SHP77 (cell line): ENCODE measurements at places on chromosomes 6 and 20.

DNA sequence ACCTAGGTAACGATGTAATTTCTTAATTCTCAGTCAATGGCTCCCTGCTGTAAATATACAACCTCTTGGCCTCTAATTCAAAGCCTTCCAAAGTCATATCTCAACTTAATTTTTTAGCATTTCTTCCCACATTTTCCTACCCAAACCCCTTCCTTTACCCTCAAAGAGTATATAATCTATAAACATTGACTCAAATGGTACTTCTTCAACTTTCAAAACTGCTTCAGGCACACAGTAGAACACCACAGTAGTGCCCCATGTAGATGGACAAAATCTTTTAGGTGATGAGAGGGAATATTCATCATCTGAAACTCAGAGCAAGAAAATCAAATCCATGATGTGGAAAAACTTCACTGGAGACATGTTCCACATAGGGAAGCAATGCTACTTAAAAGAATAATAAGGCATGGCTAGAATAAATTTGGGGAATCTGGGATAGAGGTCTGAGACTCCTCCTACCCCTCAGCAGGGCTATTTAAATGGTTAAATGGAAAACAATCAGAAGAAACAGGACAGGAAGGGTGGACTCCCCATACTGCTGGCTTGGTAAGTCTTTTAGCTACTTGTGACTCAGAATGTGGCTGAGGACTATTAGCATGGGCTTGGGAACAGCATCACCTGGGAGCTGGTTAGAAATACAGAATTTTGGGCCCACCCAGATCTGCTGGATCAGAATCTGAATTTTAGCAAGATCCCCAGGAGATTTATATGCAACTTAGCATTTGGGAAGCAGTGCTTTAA is 6.4 kb downstream of the SLC22A2 start:
- DNase-seq = no peak

GRCh38 chr6:90169374-90169773 is 127.3 kb downstream of the BACH2 start:
- no peak for DNase-seq

- no peak for DNase-seq
Observed at GRCh38 chr6:53768636-53769035, 26.2 kb upstream of the LRRC1 start.

DNA sequence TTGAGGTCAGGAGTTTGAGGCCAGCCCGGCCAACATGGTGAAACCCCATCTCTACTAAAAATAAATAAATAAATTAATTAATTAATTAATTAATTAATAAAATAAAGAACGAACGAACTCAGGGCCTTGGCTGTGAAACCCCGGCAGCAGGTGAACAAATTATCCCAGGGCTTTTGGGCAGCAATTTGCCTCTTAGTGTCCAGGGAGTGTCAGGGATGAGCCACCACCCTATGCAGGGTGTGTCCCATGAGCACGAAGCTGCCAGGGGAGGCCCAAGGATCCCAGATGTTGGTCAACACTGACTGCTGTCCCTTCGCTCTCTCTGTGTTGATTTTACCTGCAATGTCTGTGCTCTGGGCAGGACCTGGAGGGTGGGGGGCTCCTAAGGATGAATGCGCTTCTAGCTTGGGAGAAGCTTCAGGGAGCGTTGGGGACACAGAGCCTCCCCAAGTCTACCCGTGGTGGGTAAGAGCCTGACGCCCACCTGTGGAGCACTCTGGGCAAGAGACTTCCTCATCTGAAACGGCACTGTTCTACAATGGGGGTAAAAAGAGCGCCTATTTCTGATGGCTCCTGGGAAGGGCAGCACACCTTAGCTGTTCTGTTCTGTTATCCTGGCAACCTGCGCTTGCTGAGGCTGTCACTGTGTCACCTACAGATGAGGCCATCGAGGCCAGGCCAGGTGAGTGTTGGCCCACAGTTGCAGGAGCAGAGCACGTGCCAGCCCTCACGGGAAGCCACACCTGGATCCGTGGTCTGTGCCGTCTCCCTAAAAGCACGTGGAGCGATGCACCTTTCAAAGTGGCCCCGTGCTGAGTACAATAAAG is 125.5 kb upstream of the CDH4 start:
- DNase-seq = no peak

DNA sequence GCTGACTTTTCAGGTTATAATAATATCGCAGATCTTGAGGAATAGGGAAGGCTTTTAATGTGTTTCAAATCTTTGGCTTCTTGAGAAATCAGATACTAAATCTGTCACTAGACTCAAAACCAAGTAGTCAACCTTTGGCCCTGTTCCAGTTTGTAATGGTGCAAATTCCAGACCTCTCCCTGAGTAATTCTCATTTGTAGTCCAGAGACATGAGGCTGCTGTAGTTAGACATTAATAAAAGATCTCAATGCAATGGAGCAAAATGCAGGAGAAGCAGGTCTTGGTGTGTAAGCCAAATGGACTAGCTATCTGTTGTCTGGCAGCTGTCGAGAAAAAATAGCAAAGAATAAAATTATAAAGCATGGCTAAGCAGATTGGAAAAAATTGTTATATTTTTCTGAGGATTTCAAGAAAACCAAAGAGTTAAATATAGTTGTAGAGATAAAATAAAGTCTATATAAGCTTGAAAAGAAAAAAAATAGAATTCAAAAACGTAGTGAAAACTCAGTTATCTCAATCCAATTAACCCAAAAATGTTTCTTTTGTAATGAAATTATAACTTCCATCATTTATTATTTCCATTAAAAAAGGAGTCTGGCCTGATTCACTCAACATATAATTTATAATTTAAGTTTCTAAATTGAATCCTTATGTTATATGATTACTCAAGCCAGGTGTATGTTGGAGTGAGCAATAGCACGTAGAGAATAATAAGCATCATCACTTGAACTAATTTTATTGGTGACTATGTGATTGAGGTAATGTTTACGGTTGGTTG is 161.5 kb upstream of the ADGRB3 start:
- no peak for DNase-seq

- no peak for DNase-seq
Observed at GRCh38 chr6:3868544-3868943, 19.4 kb downstream of the FAM50B start.

GRCh38 chr6:138410048-138410735 is 6.2 kb downstream of the HEBP2 start:
- DNase-seq = no peak

DNA sequence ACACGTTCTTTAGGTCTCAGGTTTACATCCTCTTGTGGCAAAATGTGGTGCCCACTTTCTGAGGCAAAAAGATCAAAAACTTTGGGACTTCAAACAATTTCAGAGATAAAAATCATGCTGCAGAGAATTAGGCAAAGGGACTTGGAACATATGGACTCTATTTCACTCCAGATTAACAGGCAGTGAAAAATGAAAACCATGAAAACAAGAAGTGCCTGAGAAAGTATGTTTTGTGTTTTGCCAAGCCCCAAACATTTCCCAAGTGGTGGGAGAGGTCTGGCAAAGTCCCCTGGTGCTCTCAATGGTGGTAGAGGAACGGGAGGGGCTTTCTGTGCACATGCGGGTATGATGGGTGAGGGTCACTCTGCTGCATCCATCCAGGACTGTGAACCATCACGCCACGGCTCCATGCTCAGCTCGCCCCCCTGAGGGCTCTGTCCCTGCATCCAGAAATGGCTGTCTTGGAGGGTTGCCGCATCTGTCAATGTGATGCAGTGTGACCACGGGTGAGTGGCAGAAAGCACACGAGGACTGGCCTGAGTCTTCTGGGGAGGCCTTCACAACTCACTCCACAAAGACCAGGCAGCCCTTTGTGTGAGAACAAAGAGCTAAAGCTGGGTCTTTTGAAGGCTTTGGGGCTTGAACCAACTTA is 43.2 kb upstream of the TBC1D7 start:
- DNase-seq = no peak

GRCh38 chr6:132167929-132168892 is 217.0 kb upstream of the CCN2 start:
- no peak for DNase-seq

DNA sequence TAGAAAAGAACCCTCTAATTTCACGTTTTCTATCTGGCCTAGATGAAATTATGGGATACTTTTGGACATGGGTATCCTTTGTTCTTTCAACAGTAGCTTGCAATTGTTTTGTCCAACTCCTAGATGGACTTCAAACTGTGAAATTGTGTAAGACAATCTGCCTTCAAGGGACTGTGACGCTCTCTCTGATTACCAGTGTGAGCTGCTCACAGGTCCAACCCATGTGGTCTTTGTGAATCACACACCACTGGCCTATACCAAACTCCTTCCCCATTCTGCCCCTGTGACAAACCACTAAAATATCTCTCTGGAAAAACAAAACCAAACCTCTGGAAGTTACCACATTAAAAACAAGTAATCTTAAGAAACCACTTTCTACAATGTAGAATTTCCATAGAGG is 59.5 kb downstream of the NINL start:
- DNase-seq = no peak

- DNase-seq = no peak
Observed at GRCh38 chr6:41748102-41748477, 893 bp upstream of the PGC start.

DNA sequence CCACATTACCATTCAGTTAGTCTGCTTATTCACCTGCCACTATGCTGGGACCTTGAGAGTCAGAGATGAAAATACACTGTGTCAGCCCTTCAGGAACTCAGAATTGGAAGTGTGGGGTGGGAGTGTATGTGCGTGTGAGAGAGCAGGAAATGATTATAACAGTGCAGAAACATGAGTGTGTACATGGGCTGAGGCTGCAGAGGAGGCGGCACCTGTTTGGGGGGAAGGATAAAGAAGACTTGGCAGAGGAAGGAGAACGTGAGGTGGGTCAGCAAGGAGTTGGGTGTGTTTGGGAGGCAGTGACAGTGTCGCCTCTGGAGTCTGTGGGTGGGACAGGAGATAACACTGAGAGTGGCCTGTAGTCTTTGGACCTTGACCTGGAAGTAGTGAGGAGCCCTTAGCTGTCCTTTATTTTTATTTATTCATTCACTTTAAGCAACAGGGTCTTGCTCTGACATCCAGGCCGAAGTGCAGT is 3.1 kb downstream of the CHMP4B start:
- DNase-seq = no peak

DNA sequence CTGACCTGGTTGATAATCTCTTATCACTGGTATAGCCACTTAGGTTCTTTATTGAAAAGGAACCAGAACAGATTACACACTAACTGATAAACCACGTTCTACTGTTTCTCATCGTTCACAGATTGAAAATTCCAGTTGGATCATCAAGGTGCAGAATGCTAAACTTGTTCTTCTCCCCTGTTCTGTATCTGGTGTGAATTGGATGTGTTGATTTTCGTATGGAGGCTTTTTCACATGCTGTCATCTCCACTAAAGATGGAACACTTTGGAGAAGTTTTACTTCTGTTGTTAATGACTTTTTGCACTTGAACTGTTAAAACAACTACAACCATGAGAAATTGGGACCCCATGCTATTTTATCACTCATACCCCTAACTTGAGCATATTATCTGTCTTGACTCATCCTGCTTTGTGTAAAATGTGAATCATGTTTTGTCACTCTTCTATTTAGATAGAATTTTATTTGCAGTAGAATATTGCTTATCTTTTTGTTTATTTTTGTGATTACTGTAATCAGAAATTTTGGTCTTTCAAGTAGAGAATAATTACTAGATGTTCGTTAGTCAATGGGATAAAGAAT is 17.5 kb downstream of the VAPB start:
- no peak for DNase-seq

GRCh38 chr6:36241728-36242127 is 28.1 kb upstream of the PNPLA1 start:
- no peak for DNase-seq

DNA sequence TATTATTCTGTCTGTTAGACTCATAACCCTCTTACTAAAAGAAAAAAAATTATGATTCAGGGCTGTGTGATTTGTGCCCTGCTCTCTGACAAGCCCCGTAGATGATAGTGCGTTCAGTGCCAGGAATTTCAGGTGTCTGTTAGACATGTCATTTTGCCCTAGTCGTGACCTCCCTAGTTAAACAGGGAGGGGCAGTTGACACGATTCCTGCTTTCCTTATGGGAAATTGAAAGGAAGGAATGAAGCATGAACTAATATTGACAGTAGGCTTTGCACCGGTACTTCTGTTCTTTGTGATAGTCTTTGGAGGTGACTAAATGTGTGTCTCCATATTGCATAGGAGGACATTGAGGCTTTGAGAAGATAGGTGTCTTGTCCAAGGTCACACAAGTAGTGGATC is 26.3 kb downstream of the RPRD1B start:
- no peak for DNase-seq

GRCh38 chr20:59122566-59122919 is 41.1 kb upstream of the ZNF831 start:
- DNase-seq = no peak

- DNase-seq = no peak
Observed at GRCh38 chr20:57450931-57451330, 59.7 kb downstream of the RBM38 start.

DNA sequence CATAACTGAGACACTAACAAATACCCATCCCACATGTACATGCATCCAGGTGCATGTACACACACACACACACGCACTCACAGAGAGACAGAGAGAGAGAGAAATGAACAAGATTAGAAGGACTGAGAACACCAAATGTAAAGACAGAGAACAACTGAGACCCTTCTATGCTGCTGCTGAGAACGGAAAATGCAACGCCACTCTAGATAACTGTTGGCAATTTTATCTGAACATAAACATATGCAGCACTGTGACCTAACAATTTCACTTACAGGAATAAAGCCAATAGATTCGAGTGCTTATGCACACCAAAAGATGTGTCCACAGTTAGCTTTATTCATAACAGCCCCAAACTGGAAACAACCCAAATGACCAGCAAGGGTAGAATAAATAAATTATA is 103.8 kb upstream of the LY86 start:
- DNase-seq = no peak

- no peak for DNase-seq
Observed at GRCh38 chr6:30206152-30206551, 7.1 kb downstream of the TRIM26 start.

GRCh38 chr6:2942914-2943563 is 28.3 kb downstream of the SERPINB6 start:
- DNase-seq = no peak
